ENCODE measurements at places on chromosomes 16 and 17.

DNA sequence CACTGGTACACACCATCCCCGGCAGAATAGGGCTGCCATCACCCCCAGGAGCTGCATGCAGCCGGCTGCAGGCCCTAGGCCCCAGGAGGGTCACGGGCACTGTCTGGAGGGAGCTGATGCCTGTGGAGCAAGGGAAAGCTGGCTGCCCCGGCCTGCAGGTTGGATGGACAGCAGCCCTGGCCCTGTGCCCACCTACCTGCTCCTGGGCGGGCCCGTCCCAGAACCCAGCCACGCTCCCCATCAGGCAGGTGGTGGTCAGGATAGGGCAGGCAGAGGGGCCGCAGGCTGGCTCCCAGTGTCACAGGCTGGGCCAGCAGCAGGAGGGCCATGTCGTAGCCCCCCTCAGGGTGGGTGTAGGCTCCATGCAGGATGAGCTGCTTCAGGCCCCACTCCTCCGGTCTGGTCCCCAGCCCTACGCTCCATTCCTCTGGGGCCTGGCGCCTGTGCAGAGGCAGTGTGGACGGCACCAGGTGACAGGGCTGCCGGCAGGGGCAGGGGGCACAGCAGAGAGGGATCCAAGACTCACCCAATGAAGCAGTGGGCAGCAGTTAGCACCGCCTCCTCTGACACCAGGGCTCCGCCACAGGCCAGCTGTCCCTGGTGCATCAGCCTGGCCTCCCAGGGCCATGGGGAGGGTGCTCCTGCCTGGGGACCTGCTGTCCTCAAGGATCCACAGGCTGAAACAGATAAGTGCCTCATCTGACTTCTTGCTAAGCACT, 4.0 kb downstream of the PRSS53 start:
- DNase-seq, result peak; percentile 41

- no peak for DNase-seq
Measured at GRCh38 chr17:70256751-70257150, 87.4 kb downstream of the KCNJ2 start.

- no peak for DNase-seq
Measured at GRCh38 chr16:2883458-2883908, 468 bp downstream of the FLYWCH2 start.

DNA sequence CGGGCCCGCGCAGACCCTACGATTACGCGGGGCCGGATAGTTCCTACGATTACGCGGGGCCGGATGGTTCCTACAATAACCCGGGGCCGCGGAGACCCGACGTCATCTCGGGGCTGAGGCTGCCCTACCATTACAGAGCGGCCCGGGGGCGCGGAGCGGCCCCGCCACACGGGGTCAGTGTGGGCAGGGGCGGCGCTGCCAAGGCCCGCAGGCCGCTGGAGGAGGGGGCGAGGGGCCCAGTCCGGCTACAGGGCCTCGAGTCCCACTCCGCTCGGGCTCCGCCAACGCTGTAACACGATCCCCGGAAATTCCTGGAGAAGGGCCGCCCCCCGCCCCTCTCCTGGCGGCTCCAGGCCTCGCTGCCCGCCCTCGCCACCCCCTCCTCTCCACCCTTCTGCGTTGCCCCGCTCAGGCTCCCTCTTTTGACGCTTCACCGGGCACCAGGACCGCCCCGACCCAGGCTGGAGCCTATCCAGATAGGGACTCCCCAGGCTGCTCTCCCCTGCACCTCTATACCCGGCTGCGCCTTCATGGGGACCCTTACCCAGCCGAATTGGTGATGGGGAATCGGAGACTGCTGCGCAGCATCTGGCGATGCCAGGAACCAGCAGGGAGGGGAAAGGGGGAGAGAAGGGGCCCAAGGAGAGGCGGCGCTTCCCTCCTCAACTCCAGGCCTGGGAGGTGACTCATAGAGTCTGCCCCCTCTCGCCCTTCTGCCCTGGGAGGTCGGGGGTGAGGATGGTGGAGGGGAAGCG, at the start of gene RAB34:
Gene RAB34 (minus strand): TSS at position 291 of the 755 bp plus-strand sequence. CDS start 602 bp downstream, outside the sequence.
- DNase-seq, result peak; percentile 94

DNA sequence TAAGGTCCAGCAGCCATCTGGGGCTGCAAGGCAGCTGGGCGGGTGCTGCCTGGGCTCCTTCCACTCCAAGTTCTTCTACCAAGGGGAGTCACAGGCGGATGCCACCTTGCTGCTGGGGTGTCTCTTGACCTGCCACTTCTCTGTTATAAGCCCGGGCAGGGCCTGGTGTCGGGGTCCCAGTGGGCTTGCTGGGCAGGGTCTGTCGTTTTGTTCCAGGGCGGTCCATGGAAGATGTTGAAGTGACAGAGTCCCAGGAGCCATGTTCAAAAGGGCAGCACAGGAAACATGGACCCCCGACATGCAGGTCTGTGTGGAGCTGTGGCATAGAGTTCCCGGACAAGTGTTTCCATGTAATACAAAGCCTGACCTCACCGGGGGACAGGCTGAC, 91.1 kb downstream of the TNFRSF13B start:
- DNase-seq, result no peak

- DNase-seq, result no peak
Measured at GRCh38 chr16:85357924-85358505, 245.7 kb upstream of the CIBAR2 start.

DNA sequence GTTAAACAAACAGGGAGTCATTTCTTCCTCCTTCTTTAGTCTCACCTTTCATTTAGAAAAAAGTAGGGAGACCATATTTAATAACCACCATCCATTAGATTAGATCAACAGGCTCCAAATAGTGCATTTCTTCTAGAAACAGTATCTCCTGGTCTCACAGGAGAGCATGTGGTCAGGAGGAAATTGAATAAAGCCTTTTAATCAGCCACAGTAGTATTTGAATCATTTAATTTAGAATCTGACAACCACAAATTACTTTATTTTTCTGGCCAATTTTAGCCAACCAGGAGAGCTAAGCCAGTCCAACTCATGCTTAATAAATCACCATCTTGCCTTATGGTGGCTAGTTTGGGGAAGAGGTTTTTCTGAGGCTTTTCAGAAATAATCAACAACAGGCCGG, 26.3 kb upstream of the ZFP90 start:
- DNase-seq, result no peak

GRCh38 chr16:76441391-76441790, 164.2 kb downstream of the CNTNAP4 start:
- no peak for DNase-seq

GRCh38 chr16:11582157-11582814, 4.4 kb downstream of the LITAF start:
- no peak for DNase-seq

Measured in left hindlimb (tissue), 1 donor.